Pancreas (tissue), 10 donors: ENCODE measurements at places on chromosomes 1 and 21. TPM values are rescaled to one million over a fixed set of nuclear protein-coding genes. Genes with fewer than 3 reads are reported as not detected.

RAB25 gene
- 51.1 TPM for total RNA-seq

ATAD3C gene
- total RNA-seq: 2.4 TPM

TMEM269 gene
- total RNA-seq: 0.23 TPM

FCRL3 gene
- not detected for total RNA-seq

INKA2 gene
- total RNA-seq: 0.59 TPM

MYBPH gene
- total RNA-seq: not detected

CLDN17 gene
- not detected for total RNA-seq

TMEM240 gene
- total RNA-seq: 0.79 TPM

SYT14 gene
- 0.35 TPM for total RNA-seq

ESRRG gene
- 11.8 TPM for total RNA-seq

NPR1 gene
- total RNA-seq: 1.6 TPM

F5 gene
- total RNA-seq: 2.1 TPM

SSX2IP gene
- 6.6 TPM for total RNA-seq

- DNase-seq: no peak
These were observed 13.0 kb upstream of the PAQR6 start for GRCh38 chr1:156260896-156261295.

DNA sequence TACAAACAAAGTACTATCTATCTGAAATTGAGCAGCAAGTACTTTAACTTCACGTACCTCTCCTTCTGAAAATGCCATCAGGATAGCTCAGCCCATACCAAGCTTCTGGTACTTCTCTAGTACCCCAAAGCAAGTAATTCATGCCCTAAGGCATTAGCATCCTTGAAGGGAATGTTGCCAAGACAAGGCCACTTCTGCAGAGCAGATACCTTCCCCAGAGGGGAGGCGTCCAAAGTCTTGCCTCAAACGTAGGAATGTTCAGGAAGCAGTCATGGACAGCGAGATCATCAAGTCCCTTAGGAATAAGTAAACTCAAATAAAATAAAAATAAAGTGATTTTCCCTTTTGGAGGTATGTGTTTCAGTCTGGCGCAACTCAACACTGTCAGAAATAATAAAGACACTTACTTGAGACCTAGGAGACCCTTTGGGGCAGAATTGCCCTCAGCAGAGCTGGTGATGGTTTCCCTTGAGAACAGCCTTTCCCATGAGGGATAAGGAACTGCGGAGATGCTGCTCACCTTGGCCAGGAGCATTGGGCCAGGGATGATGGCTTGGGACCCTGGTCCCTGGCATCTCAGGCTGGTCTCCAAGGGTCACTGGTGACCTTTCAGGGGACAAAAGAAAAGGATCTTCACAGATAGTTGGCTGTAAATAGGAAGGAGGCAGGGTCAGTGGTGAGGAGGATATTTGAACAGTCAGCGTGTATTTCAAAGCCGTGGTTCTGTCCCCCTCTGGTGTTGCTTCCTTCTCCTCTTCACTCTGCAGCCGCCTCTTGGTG is 522.9 kb downstream of the KIF26B start:
- DNase-seq: no peak

- DNase-seq: no peak
These were observed 28.1 kb downstream of the SLC44A5 start for GRCh38 chr1:75582725-75583261.

GRCh38 chr1:223114871-223115270 is 28.2 kb downstream of the TLR5 start:
- DNase-seq: no peak

- DNase-seq: no peak
These were observed 104.4 kb downstream of the CRYAA start for GRCh38 chr21:43273016-43273707.

- DNase-seq: no peak
These were observed 249.2 kb downstream of the NCAM2 start for GRCh38 chr21:21247424-21247823.

- DNase-seq: no peak
These were observed 17.3 kb upstream of the LRP8 start for GRCh38 chr1:53344921-53345838.

DNA sequence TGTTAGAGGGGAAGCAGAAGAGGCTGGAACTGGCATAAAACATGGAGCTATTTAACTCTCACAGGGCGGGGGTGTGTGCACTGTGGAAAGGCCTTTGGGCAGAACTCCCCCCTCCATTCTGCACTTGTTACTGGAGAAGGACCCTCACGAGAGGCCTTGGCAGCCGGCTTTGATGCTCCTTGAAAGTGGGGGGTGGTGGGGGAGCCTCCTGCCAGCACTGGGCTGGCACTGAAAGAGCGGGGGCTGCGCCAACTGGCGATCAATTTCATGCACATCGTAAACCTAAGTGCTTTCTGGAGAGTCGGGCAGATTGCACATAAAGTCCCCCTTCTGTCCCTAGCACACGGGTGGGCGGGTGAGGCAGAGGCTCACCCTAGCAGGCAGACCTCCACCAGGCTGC is 28.9 kb downstream of the FOXO6 start:
- no peak for DNase-seq
